Urinary bladder (tissue), 4 donors: ENCODE measurements at places on chromosomes 11 and 22. TPM values are rescaled to one million over a fixed set of nuclear protein-coding genes. Genes with fewer than 3 reads are reported as not detected.

Gene TIMP3
- 217 TPM for total RNA-seq

Gene TRIM48
- total RNA-seq, result not detected

Gene ZNF280B
- 1.9 TPM for total RNA-seq

Gene SOX6
- total RNA-seq, result 12.8 TPM

Gene MMP8
- 1.3 TPM for total RNA-seq

Gene VPREB1
- not detected for total RNA-seq

Gene OR6T1
- total RNA-seq, result not detected

Gene GDPD4
- not detected for total RNA-seq

Gene SESN3
- total RNA-seq, result 165 TPM

Gene DEUP1
- total RNA-seq, result 0.16 TPM

Gene TBX1
- 1.2 TPM for total RNA-seq

Gene CCDC87
- not detected for total RNA-seq

Gene FREY1
- total RNA-seq, result 0.58 TPM

Gene OR52H1
- total RNA-seq, result 2.2 TPM

Gene MS4A4A
- total RNA-seq, result 31.9 TPM

Gene HBE1
- total RNA-seq, result 3.0 TPM

Gene SEPTIN5
- total RNA-seq, result 25.6 TPM

Gene MRGPRX4
- not detected for total RNA-seq

Gene C11orf91
- not detected for total RNA-seq

Gene SLC43A1
- 16.8 TPM for total RNA-seq

Gene PHLDA2
- 1.1 TPM for total RNA-seq

Gene GGA1
- 29.3 TPM for total RNA-seq

Gene LRRC74B
- total RNA-seq, result not detected

Gene MAJIN
- total RNA-seq, result not detected

Gene PPP1CA
- total RNA-seq, result 70.6 TPM

Gene ISX
- not detected for total RNA-seq

Gene GLB1L2
- total RNA-seq, result 1.5 TPM

Gene GPR83
- total RNA-seq, result 0.16 TPM

Gene MMP12
- 3.8 TPM for total RNA-seq
